GM04503 (cell line): ENCODE measurements at places on chromosomes 12 and 14.

- no peak for DNase-seq
Observed at GRCh38 chr12:76990716-76991115, 74.7 kb downstream of the E2F7 start.

DNA sequence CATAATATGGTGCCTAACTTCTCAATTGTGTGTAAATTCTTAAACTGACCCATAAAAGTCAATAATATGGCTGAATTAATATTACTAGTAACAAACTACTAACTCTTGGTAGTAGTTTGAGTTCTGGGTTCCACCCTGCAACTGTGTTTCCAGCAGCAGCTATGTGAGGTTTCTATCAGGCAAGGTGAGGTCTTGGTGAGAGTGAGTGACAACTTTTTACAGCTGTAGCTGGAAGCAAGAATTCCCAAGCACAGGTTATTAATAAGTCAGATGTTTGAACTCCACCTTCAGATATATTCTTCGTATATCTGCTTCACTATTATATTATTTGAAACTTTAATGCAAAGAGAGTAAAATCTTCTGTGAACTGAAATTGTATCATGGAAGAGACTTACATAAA lies 43.8 kb downstream of the MAP4K5 start:
- DNase-seq: no peak

- no peak for DNase-seq
Observed at GRCh38 chr14:102013669-102014200, 49.4 kb downstream of the DYNC1H1 start.

DNA sequence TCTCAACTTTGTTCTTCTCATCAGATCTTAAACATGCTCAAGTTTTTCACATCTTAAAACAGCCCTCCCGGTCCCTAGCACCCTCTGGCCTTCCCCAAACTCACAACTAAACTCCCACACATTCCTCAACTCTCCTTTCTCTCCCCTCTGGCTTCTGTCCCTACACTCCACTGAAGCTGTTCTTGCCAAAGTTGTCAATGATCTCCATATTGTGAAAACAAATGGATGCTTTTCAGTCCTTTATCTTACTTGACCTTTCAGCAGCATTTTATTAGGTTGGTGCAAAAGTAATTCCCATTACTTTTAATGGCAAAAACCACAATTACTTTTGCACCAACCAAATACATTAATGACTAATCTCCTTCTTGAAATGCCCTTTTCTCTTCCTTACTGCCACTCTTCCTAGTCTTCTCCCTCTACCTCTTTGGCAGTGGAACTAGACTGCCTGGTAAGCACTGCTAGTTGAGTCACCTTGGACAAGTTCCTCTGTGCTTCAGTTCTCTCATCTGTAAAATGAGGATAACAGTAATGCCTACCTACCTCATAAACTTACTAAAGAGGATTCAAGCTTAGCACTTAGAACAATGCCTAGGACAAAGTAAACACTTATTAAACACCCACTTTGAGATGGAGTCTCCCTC lies 16.0 kb downstream of the CERS5 start:
- no peak for DNase-seq

DNA sequence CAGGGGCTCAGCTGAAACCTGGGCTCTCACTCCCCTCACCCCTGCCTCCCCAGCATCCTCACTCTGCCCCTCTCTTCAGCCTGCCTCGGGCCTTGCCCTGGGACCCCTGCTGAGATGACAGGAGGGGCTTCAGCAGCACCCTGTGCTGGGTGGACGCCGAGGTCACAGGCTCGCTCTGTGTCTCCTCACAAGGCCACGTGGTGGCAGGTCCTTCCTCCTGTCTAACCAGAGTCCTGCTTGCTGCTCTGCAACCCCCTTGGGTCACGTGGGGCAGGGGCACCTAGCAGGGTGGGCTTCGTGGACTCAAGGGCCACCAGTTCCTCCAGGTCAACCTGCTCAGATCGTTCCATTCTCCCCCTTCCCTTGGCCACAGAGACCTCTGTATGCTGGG lies 90.4 kb downstream of the TMEM121 start:
- no peak for DNase-seq

GRCh38 chr12:56362130-56363059 lies at the start of gene APOF:
Gene APOF, minus strand, starts transcription at chr12:56362857. Its CDS starts 112 bp downstream, at chr12:56362745.
- no peak for DNase-seq

DNA sequence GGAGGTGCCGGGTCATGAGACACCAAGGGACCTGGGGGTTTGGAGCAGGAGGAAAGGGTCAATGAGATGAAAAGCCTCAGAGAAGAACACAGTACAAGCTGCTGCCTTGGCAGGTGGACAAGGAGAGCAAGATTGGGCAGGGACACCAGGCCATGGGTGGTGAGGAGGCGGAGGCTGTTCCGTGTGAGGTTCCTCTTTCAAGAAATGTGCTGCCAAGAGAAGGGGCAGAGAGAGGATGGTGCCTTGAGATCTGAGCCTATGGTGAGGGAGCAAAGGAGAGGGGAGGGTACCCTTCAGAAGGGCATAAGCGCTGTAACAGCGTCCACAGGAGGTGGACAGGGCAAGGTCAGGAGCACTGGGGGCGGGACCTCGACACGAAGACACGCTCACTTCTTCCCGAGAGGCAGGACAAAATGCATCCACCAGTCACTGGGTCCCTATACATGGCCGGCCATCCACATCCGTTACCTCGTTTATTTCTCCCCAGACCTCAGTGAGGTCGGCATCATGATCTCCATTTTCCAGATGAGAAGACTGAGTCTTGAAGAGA lies 100.2 kb downstream of the B4GALNT3 start:
- DNase-seq: no peak

- no peak for DNase-seq
Observed at GRCh38 chr14:55536204-55536708, 43.8 kb upstream of the KTN1 start.
